Cardiac muscle cell (in vitro differentiated cells and primary cell): ENCODE measurements at places on chromosomes 13 and 19. TPM values are rescaled to one million over a fixed set of nuclear protein-coding genes. Genes with fewer than 3 reads are reported as not detected.
A peak's percentile ranks its signal among the peaks of the same experiment; 100 is the strongest.

Gene ATP8A2
- 0.86 and 1.6 TPM in 2 replicates for total RNA-seq

- DNase-seq: peak; percentile 79
These were observed 208.0 kb downstream of the SPRY2 start for GRCh38 chr13:80132741-80133601.

Gene C19orf73
- total RNA-seq: 2.1 and 12.5 TPM in 2 replicates

DNA sequence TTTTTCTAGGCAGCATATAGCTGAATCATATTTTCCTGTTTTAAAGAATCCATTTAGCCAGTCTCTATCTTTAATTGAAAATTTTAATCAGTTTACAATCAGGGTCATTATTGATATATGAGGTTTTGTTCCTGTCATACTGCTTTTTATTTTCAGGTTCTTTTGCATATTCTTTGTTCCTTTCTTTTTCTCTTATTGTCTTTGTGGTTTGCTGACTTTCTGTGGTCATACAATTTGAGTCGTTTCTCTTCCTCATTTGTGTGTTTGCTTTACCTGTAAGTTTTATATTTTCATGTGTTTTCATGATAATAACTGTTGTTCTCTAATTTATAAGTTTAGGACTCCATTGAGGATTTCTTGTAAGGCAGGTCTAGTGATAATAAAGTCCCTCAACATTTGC, 812.6 kb downstream of the DACH1 start:
- DNase-seq: no peak

Gene TNFRSF19
- 139 and 141 TPM in 2 replicates for total RNA-seq

Gene CNMD
- 0.15 TPM in 1 of 2 replicates, not detected in the other for total RNA-seq

DNA sequence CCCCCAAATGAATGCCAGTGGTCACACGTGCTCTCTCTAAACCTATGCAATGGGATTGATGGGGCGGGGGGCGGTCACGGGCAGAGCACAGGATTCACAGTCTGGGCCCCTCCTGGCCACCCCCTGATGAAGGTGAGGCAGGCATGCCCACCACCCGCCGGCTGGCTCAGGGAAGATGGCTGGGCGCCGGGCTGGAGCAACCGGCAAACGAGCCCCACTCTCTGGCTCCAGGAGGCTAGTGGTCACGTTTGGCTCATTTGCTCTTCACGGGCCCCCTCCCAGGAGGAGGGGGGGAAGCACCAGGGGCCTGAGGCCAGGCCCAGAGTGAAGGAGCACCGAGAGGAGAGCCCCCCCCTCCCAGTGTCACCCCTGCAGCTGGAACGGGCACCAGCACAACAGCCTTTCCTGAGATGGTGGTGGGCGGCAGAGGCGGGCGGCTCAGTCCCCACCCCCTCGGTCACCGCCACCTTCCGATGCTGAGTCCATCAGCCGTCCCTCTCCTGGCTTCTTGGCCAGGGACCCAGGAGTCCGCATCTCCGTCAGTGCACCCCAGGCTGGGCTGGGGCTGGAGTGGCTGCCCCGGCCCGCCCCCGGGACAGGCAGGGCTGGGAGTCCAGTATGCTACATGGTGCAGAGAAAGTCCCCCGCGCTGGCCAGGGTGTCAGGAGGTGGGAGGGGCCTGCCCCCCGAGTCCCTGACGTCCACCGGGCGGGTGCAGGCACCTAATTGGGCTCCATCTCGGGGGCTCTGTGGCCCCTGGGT, 9.7 kb downstream of the BBC3 start:
- no peak for DNase-seq

Gene CAMSAP3
- total RNA-seq: 10.6 and 10.8 TPM in 2 replicates

Gene RPL21
- 367 and 371 TPM in 2 replicates for total RNA-seq

- DNase-seq: peak; percentile 49
These were observed 364.0 kb downstream of the KCTD12 start for GRCh38 chr13:76522083-76522755.

Gene CFAP97D2
- not detected in 2 replicates for total RNA-seq

Gene RGS9BP
- 0.85 and 1.0 TPM in 2 replicates for total RNA-seq

DNA sequence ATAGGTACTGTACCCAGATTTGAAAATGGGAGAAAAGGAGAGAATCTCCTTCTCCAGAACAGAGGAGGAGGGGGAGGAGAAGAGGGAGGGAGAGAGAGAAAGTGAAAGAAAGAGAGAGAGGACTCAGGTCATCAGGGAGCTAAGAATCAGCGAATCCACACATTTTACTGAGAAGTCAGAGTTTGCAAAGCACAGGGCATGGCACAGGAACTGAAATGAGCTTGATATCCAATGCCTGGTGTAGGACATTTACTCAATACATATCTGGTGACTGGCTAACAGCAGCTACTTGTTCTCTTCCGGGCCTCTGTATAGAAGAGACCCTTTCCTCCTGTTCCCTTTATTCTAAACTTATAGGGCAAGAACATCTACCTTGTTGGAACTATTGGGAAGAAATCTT, 375.1 kb downstream of the KLF5 start:
- no peak for DNase-seq

- no peak for DNase-seq
These were observed 4.3 kb downstream of the NOTCH3 start for GRCh38 chr19:15196360-15197005.

Gene TRAPPC2B
- 15.1 and 26.4 TPM in 2 replicates for total RNA-seq

DNA sequence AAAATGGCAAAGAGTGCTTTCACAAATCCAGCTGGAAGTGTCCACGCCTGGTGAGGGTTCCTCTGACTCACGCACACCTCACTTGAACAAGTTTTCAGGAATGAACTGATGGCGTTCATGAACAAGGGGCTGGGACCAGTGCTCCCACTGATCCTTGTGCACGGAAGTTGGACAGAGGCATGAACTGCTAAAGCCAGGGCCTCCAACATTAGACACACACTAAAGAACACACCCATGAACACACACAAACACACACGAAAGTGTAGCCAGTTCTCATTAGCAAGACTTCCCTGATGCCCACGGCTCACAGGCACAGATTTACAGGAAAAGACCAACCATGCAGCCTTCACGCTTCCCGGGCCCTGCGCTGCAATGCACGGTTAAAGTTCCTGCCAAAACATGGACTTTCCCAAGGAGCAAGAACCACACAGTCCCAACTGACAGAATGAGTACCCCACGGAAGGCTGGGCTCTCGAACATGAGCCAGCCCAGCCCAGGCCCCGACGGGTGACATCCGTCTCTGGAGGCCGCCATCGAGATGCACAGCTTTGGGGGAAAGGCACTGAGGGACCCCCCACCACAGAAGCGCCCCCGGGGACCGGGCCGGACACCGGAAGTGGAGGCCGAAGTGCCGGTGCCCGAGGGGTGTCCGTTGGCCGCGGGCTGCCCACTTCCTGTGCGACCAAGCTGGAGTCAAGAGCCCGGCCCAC, 808 bp downstream of the DNMT1 start:
- DNase-seq: peak; percentile 35
